ENCODE measurements at places on chromosomes 16 and 17.

- no peak for DNase-seq
Measured at GRCh38 chr17:80229011-80229410, 8.8 kb downstream of the SLC26A11 start.

DNA sequence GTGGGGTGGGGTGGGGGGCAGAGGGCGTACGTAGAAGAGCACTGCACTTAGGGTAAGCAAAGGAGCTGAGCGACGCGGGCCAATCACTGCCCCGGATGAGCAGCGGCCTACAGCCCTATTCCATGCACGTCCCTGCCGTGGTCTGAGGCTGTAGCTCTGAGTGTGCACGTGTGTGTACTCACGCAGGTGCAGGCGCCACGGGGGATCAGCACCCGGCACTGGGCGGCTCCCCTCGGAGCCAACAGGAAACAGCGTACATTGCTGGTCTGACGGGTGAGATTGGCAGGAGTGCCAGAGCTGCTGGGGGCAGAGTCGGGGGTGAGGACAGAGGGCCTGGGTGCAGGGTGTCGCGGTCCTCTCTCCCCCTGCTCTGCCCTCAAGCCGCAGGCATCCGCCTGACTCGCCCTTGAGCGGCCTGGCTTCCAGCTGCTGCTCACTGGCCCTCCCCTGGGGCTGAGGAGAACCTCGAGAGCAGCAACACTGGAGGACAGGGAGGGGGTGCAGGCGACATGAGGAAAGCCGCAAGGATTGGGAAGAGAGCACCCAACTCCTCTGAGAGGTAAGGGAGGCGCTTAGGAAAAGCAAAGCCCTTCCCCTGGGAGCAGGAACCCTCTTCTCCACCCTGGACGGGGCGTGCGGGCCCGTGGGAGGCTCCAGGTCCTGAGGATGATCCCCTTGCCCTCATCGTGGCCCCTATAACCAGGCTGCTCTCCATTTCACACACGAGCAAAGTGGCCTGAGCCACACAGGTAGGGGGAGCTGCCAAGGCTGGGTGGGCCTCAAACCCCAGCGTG lies 57.8 kb downstream of the ENGASE start:
- no peak for DNase-seq

- DNase-seq, result no peak
Measured at GRCh38 chr17:29237476-29238132, 9.1 kb upstream of the CRYBA1 start.

DNA sequence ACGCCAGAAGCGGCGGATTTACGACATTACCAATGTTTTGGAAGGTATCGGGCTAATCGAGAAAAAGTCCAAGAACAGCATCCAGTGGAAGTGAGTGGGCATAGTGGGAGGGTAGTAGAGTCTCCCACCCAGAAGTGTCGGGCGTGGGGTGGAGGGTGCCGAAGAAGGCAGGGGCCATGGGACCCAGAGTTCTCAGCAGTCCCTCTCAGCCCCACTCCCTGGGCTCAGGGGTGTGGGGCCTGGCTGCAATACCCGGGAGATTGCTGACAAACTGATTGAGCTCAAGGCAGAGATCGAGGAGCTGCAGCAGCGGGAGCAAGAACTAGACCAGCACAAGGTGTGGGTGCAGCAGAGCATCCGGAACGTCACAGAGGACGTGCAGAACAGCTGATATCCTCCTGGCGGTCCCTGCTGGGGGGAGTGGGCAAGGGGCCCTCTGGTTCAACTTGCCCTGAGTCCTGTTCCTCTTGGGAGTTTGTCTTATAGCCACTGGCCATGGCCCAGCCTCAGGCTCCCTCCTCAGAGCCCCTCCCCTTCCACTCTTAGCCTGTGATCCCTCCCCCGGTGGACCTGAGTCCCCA lies 916 bp downstream of the E2F4 start:
- DNase-seq, result no peak

- DNase-seq, result no peak
Measured at GRCh38 chr17:35867574-35867973, 1.1 kb downstream of the HEATR9 start.

GRCh38 chr16:21722771-21723455 lies 59.1 kb downstream of the OTOA start:
- no peak for DNase-seq

All from NT2/D1 (cell line).